Neural crest cell (in vitro differentiated cells): ENCODE measurements at places on chromosomes 7 and 10.
A peak's percentile ranks its signal among the peaks of the same experiment; 100 is the strongest.

GRCh38 chr10:18949391-18949790 lies 99.2 kb upstream of the MALRD1 start:
- DNase-seq = no peak
- H3K27ac ChIP-seq = no peak overlapping the region
- H3K4me1 ChIP-seq = no peaks in the 10 kb centered on the region
- no peaks in the 10 kb centered on the region for H3K27me3 ChIP-seq

GRCh38 chr10:35378541-35379210 lies 42.4 kb downstream of the CCNY start:
- peak overlapping the region; percentile 58 for H3K27ac ChIP-seq
- H3K36me3 ChIP-seq = peaks cover 8% of the 10 kb centered on the region
- no peak for DNase-seq
- H3K27me3 ChIP-seq = no peaks in the 10 kb centered on the region
- H3K4me3 ChIP-seq = no peak overlapping the region

GRCh38 chr10:106825576-106826364 lies 338.7 kb downstream of the SORCS1 start:
- H3K36me3 ChIP-seq = peaks cover 3% of the 10 kb centered on the region
- no peak overlapping the region for H3K4me3 ChIP-seq
- DNase-seq = no peak
- no peaks in the 10 kb centered on the region for H3K27me3 ChIP-seq
- peaks cover 15% of the 10 kb centered on the region for H3K4me1 ChIP-seq

- no peaks in the 10 kb centered on the region for H3K4me1 ChIP-seq
- no peaks in the 10 kb centered on the region for H3K27me3 ChIP-seq
- H3K36me3 ChIP-seq = no peaks in the 10 kb centered on the region
- H3K27ac ChIP-seq = no peak overlapping the region
- no peak for DNase-seq
Measured at GRCh38 chr7:27339478-27339877, 96.9 kb downstream of the EVX1 start.

DNA sequence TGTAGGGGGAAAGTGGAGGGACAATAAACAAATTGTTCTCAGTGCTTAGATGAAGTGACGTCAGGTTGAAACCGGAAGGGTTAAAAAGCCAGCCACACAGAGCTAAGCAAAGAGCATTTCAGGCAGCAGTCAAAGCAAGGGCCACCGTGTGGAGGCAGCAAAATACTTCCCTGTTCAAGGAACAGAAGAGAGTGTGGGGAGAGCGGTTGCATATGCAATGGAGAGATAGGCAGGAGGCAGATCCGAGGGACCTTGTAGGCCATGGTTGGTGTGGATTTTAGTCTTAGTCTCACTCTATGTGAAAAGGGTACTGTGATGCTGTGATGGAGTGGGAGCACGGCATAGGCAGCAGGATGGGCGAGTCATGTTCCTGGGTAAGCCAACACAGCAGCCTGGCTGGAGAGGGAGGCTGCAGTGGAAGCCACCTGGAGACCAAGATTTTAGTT lies 3.8 kb upstream of the STN1 start:
- no peak overlapping the region for H3K27ac ChIP-seq
- peaks cover 19% of the 10 kb centered on the region for H3K4me1 ChIP-seq
- no peaks in the 10 kb centered on the region for H3K27me3 ChIP-seq
- DNase-seq = peak; percentile 21
- no peak overlapping the region for H3K4me3 ChIP-seq
- no peaks in the 10 kb centered on the region for H3K36me3 ChIP-seq

- no peak for DNase-seq
- H3K4me1 ChIP-seq = peaks cover 11% of the 10 kb centered on the region
- H3K27me3 ChIP-seq = no peaks in the 10 kb centered on the region
Measured at GRCh38 chr7:13279854-13280435, 592.5 kb downstream of the ARL4A start.

DNA sequence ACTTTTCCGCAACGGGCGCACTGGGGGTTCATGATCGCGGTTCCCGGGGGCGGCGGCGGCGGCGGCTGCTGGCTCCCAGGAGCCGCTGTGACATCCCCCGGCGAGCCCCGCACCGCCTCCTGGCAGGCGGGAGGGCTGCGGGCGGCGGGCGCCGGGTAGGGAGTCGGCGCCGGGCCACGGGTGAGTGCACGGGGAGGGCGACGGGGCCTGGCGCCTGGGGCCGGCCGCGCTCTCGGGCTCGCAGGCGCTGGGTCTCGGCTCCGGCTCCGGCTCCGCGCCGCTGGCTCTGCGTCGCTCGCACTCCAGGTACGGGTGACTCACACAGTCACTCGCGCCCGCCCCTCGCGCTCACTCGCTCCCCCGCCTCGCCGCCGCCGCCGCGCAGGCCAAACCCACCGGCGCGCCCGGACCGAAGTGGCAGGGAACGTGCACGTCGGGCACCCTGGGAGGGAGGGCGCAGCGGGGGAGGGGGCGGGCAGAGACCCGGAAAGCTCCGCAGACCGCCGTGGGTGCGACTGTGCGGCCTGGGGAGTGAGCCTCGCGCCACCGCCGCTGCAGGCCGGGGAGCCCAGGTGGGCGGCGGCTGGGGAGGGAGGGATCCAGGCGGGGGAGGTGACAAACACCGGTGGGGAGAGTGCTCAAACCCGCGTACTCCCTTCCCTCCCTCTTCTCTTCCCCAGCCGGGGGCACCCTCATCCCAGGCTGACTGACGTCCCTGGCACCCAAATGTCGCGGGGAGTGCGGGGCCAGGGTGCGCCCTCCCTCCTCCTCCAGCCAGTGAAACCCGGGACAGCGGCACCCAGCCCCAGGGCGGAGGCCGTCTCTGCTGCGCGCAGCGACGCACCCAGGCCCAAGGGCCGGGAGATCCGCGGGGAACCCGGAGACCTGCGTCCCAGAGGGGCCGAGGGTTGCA lies 276.9 kb upstream of the NEBL start:
- H3K27ac ChIP-seq = no peak overlapping the region
- H3K4me3 ChIP-seq = peak overlapping the region; percentile 90
- peak; percentile 33 for DNase-seq
- peaks cover 2% of the 10 kb centered on the region for H3K36me3 ChIP-seq

DNA sequence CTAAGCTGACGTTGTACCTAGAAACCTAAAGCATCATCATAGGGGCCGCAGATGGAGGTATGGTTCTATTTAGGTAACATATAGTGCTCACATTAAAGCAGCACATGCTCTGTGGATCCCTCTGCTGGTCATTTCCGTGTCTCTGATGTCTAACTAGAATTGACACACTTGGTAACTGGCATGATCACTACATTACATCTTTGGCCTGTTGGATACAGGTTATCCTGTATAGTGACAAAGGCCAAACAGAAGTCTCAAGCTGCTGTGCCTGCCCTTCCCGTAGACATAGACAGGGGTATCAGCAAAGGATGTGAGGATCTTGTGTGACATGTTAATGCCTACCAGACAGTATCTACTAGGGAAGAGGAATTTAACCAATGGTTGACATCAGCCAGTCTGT lies 51.2 kb downstream of the KIF5B start:
- DNase-seq = peak; percentile 29
- peaks cover 10% of the 10 kb centered on the region for H3K36me3 ChIP-seq
- no peak overlapping the region for H3K27ac ChIP-seq
- H3K4me1 ChIP-seq = peaks cover 42% of the 10 kb centered on the region
- peak overlapping the region; percentile 56 for H3K4me3 ChIP-seq
- H3K27me3 ChIP-seq = no peaks in the 10 kb centered on the region

- H3K4me3 ChIP-seq = peak overlapping the region; percentile 21
- peaks cover 56% of the 10 kb centered on the region for H3K4me1 ChIP-seq
- DNase-seq = no peak
Measured at GRCh38 chr10:486666-487322, 202.7 kb downstream of the DIP2C start.

GRCh38 chr7:44705434-44705833 lies 43.2 kb upstream of the ZMIZ2 start:
- H3K4me3 ChIP-seq = no peak overlapping the region
- peaks cover 5% of the 10 kb centered on the region for H3K4me1 ChIP-seq
- H3K27ac ChIP-seq = no peak overlapping the region
- no peaks in the 10 kb centered on the region for H3K27me3 ChIP-seq
- no peak for DNase-seq

DNA sequence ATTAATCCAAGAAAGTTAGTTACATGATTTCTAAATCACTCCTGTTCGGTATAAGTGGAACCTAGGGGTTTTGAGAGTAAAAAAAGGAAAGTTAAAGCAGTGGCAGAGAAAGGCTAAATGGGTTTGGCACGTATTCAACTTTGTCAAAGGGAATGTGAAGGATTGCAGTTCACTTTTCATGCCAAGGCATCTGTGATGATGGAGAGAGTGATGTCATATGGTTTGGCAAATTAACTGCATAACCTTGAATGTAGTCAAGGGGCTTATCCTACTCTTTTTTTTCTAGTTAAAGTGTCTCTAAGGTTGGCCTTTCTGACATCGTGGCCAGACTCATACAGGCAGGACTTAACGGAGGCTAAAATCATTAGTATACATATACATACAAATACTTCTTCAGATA lies 277.8 kb downstream of the EXOC4 start:
- H3K27ac ChIP-seq = no peak overlapping the region
- no peaks in the 10 kb centered on the region for H3K27me3 ChIP-seq
- no peak for DNase-seq
- H3K4me1 ChIP-seq = no peaks in the 10 kb centered on the region

- peaks cover 50% of the 10 kb centered on the region for H3K4me1 ChIP-seq
- H3K36me3 ChIP-seq = peaks cover under 1% of the 10 kb centered on the region
- H3K27ac ChIP-seq = no peak overlapping the region
- no peaks in the 10 kb centered on the region for H3K27me3 ChIP-seq
- DNase-seq = no peak
Measured at GRCh38 chr7:94632338-94633013, 23.5 kb downstream of the SGCE start.

DNA sequence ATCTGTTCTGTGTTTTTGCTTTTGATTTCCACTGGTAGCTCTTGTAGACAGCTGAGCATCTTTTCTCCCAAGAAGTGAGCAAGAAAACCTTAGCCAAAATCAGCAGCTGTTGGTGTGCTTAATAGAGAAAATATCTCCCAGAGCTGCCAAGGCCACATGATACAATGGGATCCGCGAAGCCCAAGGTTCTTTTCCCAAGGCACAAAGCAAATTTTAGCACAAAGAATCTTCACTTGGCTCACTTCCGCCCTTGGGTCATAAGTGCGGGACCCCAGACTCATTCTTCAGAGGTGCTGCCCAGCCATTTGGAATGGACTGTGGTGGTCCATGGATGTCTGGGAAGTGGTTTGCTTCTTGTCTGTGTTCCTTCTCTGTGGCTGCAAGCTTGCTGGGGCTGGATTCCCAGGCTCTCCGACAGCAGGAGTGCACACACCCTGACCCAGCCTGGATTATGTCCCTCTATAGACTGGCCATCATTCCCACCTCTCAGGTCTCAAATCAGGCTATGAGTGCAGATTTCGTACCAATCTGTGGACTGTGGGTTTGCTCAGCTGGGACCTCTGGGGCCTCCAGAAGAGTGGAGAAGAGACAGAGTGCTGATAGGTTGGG lies 93.0 kb upstream of the TMEM72 start:
- H3K27me3 ChIP-seq = no peaks in the 10 kb centered on the region
- H3K4me1 ChIP-seq = peaks cover 6% of the 10 kb centered on the region
- H3K4me3 ChIP-seq = no peak overlapping the region

DNA sequence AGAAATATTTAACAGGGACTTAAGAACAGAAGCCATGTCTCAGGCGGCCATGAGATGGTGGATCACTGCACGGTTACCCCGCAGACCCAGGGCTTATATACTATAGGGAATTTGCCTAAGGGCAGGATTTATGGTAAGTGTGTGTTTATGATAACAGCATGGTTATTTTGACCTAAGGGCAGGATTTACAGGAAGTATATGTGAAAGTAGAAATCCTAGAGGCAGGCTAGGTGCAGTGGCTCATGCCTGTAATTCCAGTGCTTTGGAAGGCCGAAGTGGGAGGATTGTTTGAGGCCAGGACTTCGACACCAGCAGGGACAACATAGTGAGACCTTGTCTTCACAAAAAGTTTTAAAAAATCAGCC lies 43.0 kb upstream of the ZNF438 start:
- no peaks in the 10 kb centered on the region for H3K36me3 ChIP-seq
- no peak overlapping the region for H3K27ac ChIP-seq
- no peaks in the 10 kb centered on the region for H3K27me3 ChIP-seq
- H3K4me1 ChIP-seq = no peaks in the 10 kb centered on the region
- no peak overlapping the region for H3K4me3 ChIP-seq

GRCh38 chr10:9285690-9286089 lies 1231.2 kb downstream of the GATA3 start:
- no peaks in the 10 kb centered on the region for H3K27me3 ChIP-seq
- no peaks in the 10 kb centered on the region for H3K4me1 ChIP-seq
- H3K4me3 ChIP-seq = no peak overlapping the region
- H3K27ac ChIP-seq = no peak overlapping the region
- H3K36me3 ChIP-seq = no peaks in the 10 kb centered on the region

GRCh38 chr7:112036071-112036470 lies 170.1 kb downstream of the DOCK4 start:
- no peak overlapping the region for H3K27ac ChIP-seq
- DNase-seq = no peak
- no peaks in the 10 kb centered on the region for H3K27me3 ChIP-seq
- no peak overlapping the region for H3K4me3 ChIP-seq
- H3K4me1 ChIP-seq = no peaks in the 10 kb centered on the region
- no peaks in the 10 kb centered on the region for H3K36me3 ChIP-seq

DNA sequence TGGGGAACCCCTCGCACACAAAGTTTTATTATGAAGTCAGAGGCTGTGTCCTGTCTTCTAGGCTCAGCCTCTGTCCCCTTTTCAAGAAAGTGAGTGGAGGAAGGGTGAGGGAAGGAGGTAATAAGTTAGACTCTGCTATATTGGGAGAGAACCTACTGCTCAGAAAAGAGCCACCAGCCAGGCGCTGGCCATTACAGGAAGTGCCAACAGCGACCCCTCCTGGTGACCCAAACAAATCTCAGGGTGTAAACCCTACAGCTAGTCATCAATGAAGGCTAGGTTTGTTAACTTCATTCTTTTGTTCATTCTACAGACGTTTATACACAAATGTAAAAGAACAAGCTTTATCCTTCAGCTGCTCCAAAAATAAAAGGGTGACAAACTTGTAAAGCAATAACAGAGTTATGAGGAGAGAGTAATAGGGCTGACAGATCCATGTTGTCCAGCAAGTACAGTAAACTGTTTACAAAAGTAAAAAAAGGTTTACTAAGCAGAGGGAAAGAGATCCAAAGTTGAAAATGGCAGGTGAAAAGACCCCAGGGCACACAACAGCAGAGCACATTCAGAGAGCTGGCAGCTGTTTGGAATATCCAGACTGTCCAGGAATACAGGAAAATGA lies 82.7 kb downstream of the FAM204A start:
- H3K4me1 ChIP-seq = peaks cover 18% of the 10 kb centered on the region
- peaks cover 16% of the 10 kb centered on the region for H3K27me3 ChIP-seq
- H3K4me3 ChIP-seq = no peak overlapping the region
- no peak overlapping the region for H3K27ac ChIP-seq
- H3K36me3 ChIP-seq = no peaks in the 10 kb centered on the region
- peak; percentile 65 for DNase-seq

GRCh38 chr7:107528461-107528860 lies 35.3 kb downstream of the COG5 start:
- no peak overlapping the region for H3K27ac ChIP-seq
- H3K4me1 ChIP-seq = no peaks in the 10 kb centered on the region
- no peak overlapping the region for H3K4me3 ChIP-seq
- DNase-seq = no peak
